GM23338 (cell line): ENCODE measurements at places on chromosomes 7 and 10.

DNA sequence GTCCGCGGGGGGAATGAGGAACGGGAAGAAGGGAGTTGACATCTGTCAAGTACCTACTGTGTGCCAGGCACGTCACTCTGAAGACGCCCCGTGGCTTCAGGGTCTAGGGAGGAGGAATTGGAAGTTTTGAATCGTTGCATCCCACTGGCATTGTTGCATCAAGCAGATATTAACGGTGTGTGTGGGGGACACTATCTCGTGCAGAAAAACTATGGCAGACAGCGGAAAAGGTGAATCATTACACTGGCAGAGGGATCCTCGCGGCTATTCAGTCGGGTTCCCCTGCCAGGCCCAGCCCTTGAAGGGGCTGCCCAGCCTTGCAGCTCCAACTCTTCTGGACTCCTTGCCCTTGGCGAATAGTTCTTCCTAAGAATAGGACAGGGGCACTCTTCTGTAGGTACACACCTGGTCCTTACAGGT is 1.0 kb upstream of the KIAA1549 start:
- H3K36me3 ChIP-seq = no peaks in the 10 kb centered on the region
- peaks cover 18% of the 10 kb centered on the region for H3K4me1 ChIP-seq
- H3K4me3 ChIP-seq = peak overlapping the region; percentile 78
- DNase-seq = no peak
- H3K27ac ChIP-seq = no peak overlapping the region

DNA sequence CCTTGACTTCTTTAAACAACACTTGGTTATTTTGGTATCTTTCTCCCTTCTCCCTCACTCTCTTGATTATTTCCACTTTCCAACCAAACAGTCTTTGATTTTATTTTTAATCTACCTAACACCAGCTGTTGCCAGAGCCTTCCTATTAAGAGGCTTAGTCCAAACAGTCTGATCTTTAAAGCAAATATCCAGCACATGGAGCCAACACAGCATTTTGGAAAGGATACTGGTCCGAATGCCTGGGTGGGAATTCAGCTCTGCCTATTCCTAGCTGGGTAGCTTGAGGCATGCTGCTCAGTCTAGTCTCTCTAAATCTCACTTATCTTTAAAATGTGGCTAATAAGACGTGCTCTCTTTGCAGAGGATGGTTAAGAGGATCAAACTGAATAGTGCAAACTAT is 129.3 kb downstream of the NRCAM start:
- peaks cover 27% of the 10 kb centered on the region for H3K4me1 ChIP-seq
- no peaks in the 10 kb centered on the region for H3K36me3 ChIP-seq
- H3K4me3 ChIP-seq = no peak overlapping the region
- H3K27ac ChIP-seq = no peak overlapping the region
- no peaks in the 10 kb centered on the region for H3K27me3 ChIP-seq
- no peak for DNase-seq

DNA sequence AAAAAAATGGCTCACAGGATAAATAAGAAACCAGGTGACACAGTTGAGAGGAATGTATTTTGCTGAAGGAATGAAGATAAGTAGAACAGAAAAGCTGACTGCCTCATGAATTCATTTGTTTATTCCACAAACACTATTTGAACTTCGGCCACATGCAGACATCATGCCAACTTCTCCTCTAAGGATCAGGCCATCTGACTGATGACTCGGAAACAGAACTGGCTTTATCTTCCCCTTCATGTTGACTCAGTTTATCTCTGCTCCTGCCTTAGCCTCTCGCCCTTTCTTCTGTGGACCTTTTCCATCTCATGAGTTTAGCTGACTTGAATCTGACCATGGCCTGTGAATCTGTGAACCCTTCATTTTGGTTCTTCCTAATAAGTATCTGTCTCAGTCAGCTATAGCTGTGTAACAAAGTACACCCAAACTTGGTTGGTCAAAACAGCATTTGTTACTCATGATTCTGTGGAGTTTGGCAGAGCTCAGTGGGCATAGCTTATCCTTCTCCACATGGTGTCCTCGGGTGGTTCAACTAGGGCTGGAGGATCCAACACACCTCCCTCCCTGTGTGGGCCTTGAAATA is 44.0 kb upstream of the GRID1 start:
- H3K27me3 ChIP-seq = no peaks in the 10 kb centered on the region
- H3K4me3 ChIP-seq = no peak overlapping the region
- no peak overlapping the region for H3K27ac ChIP-seq
- peaks cover 6% of the 10 kb centered on the region for H3K4me1 ChIP-seq
- no peak for DNase-seq

DNA sequence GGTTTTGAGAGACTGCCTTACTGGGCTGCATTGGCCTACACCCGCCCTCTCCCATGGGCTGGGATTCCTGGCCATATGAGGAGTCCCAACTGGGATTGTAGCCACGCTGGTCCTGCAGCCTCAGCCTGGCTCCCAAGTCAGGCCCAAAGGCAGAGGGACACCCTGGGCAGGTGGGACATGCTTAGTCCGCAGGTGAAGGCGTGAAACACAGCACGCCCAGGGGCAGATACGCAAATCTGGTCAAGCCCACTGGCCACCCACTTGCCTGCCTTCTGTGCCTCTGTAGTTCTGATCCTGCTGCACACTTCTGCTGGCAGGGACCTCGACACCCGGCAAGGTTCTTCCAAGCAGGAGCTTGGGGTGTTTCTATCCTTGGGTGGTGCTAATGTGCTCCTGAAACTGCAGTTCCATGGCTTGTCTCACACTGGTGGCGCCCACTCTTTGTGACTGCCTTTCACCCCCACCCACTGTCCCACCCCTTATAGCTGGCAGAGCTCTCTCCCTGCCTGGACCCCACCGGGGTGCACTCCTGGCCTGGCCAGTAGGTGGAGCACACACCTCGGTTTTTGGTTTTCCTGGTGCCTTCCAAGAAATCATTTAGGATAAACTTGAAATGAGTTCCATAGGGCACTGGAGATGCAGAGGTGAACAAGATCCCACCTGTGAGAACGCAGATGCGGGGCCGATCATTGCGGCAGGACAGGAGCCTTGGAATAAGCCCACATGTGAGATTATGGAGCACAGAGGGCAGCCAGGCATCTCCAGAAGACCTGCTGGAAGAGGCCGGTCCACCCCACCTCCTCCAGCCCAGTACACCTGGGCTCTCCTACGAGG is 47.9 kb downstream of the MKI67 start:
- no peak overlapping the region for H3K4me3 ChIP-seq
- H3K4me1 ChIP-seq = no peaks in the 10 kb centered on the region
- H3K36me3 ChIP-seq = no peaks in the 10 kb centered on the region
- DNase-seq = peak; percentile 77
- H3K27ac ChIP-seq = no peak overlapping the region
- H3K27me3 ChIP-seq = no peaks in the 10 kb centered on the region

- no peak overlapping the region for H3K27ac ChIP-seq
- no peak overlapping the region for H3K4me3 ChIP-seq
- no peak for DNase-seq
- H3K27me3 ChIP-seq = no peaks in the 10 kb centered on the region
- no peaks in the 10 kb centered on the region for H3K36me3 ChIP-seq
These were observed 36.9 kb downstream of the ZPBP start for GRCh38 chr7:50056131-50056530.

- H3K27me3 ChIP-seq = no peaks in the 10 kb centered on the region
- no peak for DNase-seq
These were observed 51.6 kb upstream of the AQP1 start for GRCh38 chr7:30859940-30860496.
